ENCODE measurements at places on chromosomes 7 and 10.

DNA sequence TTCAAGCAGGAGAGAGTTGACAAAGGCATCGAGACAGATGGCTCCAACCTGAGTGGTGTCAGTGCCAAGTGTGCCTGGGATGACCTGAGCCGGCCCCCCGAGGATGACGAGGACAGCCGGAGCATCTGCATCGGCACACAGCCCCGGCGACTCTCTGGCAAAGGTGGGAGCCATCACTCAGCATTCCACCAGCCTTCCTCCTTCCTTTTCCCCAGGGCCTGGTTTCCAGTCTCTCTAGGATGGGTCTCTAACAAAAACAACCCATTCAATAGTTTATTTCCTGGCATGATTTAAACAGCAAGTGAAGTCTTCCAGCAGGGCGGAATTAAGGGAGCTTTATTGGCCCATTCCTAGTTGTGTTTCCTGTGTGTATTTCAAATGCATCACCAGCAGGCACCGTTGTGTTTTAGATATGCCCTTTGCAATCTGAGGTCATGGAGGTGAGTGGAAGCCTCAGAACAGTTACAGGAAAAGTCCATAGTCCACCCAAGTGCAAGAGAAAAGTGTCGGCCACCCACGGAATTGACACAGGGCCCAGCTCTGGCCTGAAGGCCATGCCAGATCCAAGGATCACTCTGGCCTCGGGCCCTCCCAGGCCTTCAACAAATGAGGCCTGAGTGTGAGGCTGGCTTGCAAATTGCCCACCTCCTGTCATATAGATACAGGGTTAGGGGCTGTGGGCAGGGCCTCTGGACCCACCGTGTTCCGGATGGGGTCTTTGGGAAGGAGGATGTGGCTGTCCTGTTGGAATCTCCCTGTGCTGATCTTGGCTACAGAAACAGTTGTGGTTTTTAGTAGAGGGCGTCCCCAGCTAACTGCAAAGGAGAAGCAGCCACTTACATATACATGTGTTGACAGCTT lies 46.9 kb upstream of the TRIM8 start:
- DNase-seq = no peak

GRCh38 chr10:108561649-108562048 lies 1361.7 kb downstream of the XPNPEP1 start:
- no peak for DNase-seq

DNA sequence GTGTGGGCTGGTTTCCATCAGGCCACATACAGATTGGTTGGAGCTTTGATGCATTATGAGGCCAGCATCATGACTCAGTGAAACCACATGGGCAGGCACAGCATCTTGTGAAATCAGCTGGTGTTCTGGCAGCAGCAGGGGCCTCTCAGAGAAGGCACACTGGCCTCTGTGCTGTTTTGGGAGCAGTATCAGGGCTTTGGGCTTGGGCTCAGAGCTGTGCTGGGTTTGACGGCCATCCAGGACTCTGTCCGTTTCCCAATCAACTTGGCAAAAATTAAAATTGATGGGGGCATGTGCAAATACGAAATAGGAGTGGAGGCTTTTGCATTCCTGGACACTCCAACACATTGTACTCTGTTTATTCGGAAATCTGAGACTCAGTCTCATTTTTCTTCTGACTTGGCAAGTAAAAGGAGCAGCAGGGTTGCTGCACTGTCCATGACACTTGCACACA lies 190.9 kb downstream of the BMPER start:
- DNase-seq = no peak

- DNase-seq = no peak
Measured at GRCh38 chr7:134367956-134368749, 51.4 kb upstream of the SLC35B4 start.

DNA sequence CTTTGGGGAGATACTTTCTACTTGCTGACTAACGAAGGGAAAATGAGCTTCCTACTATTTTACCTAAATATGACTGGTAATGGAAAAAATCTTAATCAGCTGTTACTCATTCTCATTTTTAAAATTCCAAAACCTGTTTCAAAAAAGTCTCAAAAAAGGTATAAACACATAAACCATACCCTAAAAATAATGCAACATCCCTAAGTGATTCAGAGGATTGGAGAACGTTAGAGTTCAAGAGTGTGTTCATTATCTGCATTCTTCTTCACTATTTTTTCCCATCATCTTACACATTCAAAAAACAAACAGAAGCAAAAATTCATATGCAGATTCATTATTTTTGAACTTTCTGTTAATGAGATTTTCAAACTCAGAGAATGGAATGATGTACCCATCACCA lies 150.4 kb upstream of the GNAI1 start:
- DNase-seq = no peak

GRCh38 chr10:51273574-51273973 lies 199.3 kb downstream of the PRKG1 start:
- no peak for DNase-seq

DNA sequence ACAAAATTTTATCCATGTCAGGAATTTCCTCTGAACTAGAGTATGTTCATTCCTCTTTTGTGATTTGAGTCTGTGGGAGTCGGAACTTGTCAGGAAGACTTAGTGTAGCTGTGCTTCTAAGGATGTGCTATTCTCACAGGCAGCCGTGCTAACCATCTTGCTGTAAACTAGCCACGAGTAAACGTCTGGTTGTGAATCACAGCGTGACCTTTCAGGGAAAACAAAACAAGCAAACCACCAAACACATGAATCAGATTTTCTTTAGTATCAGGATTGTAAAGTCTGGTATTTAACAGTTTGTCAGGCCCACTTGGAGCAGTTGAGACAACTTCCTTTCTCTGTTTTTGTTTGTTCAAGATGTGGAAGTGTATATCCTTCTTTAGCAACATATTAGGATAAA lies 32.0 kb downstream of the AUTS2 start:
- no peak for DNase-seq

DNA sequence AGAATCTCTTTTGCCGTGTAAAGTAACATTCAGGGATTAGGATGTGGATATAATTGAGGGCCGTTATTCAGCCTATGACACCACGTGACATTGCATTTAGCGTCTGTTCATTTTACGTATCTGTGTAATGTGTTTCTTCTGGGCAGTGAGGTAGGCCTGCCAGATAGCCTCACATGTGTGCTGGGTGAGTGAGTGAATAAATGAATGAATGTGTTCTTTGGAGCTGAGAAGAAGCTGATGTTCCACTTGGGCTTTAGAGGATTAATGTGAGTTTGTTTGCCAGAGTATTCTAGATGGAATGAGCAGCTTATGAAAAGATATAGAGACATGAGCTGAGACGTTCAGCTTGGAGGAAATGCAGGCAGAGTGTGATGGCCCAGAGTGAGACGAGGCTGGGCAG lies 55.0 kb downstream of the MINDY4 start:
- no peak for DNase-seq

- no peak for DNase-seq
Measured at GRCh38 chr7:20343205-20343604, 12.5 kb downstream of the ITGB8 start.

DNA sequence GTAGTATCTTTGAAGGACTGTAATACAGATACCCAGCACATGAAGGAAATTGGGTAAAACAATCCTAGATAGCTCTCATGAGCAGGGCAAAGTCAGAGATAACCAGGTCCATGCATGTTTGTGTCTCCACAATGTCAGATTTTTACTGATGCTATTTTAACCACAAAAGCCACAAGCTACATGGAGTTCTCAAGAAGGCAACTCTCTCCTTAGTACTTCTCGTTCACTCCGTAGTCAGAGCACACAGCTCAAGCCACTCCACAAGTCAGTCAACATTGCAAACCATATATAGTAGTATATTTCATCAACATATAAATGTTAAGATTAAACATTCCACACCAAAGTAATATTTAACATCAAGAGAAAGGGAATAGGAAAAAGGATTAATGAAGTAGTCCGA lies 98.0 kb upstream of the PIK3CG start:
- no peak for DNase-seq

GRCh38 chr10:86715836-86716235 lies 40.6 kb upstream of the BMPR1A start:
- no peak for DNase-seq

DNA sequence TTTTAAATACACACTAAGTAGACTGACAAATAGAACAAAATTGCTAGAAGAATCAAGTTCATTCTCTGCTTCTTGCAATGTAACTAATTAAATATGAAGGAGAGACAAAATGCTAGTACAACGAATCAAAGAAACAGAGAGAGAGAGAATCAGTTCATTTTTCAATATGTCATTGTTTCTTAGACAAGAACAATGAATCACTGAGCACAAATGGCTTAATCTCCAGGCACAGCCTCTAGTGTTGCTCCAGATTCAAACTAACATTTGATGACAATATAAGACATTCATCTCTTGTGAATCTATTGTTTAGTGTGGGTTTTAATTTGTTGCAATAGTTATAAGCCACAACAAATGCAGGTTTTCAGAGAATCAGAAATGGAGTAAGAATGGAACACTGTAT lies 357.4 kb upstream of the TMEM229A start:
- no peak for DNase-seq

DNA sequence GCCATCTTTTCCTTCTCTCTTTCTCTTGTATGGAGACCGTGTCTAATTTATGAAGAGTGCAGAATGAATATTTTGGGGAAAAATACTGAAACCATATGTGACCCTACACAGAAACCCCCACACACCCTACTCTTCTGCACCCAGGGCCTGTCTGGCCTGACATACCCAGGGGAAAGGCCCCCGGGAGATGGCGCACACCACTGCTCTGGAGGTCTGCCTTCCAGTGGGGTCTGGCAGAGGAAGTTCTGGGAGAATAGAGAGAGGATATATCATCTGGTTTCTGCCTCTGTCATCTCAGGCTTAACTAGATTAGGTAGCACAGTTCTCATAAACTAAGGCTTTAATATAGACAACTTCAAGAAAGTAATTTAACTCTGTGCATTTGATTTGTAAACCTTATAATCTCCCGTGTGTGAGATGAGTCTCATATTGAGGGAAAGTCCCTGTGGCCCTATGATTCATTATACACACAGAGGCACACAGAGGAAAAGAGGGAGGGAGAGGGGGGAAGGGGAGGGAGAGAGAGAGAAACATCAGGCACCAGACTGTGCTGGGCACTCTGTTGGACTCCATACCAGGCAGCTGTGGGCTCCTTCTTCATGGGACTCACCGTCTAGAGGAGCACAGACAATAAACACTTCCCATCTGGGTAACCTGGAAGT lies 123.3 kb downstream of the AOAH start:
- DNase-seq = no peak

Measured in central memory CD4-positive, alpha-beta T cell (primary cell).